ENCODE measurements at places on chromosomes 13 and 19. TPM values are rescaled to one million over a fixed set of nuclear protein-coding genes. Genes with fewer than 3 reads are reported as not detected.

SYCN gene
- total RNA-seq, result not detected

ZNF415 gene
- 1.2 TPM for total RNA-seq

IL17D gene
- total RNA-seq, result 0.47 TPM

KCNN4 gene
- 9.7 TPM for total RNA-seq

ACER1 gene
- total RNA-seq, result 2.7 TPM

ATP4B gene
- not detected for total RNA-seq

PSG6 gene
- not detected for total RNA-seq

DNAAF3 gene
- not detected for total RNA-seq

LRRC4B gene
- total RNA-seq, result not detected

FXYD7 gene
- 15.6 TPM for total RNA-seq

ZNF358 gene
- total RNA-seq, result 5.1 TPM

ZNF491 gene
- total RNA-seq, result 0.41 TPM

Measured in CD4-positive, alpha-beta T cell (primary cell).